ENCODE measurements at places on chromosomes 5 and 9.

GRCh38 chr9:91181541-91181940 lies 180.2 kb downstream of the AUH start:
- no peak for ATAC-seq

GRCh38 chr5:68834491-68834981 lies 259.3 kb upstream of the SLC30A5 start:
- ATAC-seq: no peak

GRCh38 chr5:31806561-31806960 lies 167.6 kb downstream of the PDZD2 start:
- ATAC-seq: no peak

DNA sequence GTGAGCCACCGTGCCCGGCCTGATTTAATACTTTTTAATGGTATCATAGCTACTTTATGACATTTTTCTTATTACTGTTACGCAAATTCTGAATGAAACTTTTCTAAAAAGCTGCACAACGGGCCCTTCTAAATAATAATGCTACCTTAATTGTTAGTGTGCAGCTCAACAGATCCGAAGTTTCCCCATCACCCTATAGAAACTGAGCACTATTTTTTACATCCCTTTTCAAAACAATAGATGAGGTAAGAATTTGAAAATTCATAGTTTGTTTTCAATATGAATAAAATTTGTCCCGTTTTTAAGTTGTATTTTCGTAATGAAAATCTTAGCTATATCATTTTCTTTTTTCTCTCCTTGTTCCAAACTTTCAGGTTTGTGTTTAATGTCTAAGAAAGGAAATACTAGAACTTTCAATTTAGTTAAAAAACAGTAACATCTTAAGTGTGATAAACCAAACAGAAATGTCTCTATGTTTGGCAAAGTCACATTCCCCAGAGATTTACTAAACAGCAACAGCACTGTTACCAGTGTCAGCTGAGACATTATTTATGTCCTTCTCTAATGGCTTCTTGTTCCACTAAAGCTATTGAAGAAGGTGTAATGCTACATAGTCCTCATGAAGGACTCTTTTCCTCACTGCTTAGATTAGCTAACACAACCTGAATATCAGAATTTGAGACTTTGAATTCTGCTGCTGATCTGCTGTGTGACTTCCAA lies 22.9 kb downstream of the KIF2A start:
- ATAC-seq: no peak

- no peak for ATAC-seq
These were observed 532.2 kb upstream of the WWC1 start for GRCh38 chr5:167759057-167759821.

- ATAC-seq: no peak
These were observed 336.6 kb upstream of the PIK3R1 start for GRCh38 chr5:67878933-67879332.

DNA sequence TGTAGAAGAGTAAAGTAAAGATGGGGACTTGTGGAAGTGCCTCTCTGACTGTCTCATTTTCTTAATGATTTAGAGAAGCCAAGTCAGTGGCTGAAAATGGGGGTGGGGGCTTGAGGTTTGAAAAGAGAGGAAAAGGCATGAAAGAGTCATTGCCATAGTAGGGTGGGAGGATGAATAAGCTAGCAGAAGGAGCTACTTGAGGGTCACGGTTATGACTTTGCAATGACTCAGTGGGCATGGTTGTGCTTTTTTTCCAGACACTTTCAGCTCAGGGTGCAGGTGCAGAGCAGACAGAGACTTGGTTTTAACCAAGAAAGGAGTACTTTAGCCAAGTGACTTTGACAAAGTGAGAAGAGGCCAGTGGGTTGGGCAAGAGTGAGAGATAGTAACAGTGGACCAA lies 117.8 kb downstream of the PTTG1 start:
- no peak for ATAC-seq

DNA sequence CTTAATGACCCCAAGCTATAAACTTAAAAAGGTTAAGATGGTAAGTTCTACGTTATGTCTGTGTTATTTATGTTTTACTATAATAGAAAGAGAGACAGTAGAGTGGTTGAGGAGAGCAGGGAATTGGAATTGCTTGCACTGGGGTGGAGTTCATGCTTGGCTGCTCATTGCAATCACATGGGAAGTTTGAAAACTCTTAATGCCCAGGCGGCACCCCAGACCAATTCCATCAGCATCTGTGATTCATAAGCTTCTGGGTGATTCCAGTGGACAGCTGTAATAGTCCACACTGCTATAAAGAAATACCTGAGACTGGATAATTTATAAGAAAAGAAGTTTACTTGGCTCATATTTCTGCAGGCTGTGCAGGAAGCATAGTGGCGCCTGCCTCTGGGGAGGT lies 323.9 kb upstream of the MSX2 start:
- no peak for ATAC-seq

DNA sequence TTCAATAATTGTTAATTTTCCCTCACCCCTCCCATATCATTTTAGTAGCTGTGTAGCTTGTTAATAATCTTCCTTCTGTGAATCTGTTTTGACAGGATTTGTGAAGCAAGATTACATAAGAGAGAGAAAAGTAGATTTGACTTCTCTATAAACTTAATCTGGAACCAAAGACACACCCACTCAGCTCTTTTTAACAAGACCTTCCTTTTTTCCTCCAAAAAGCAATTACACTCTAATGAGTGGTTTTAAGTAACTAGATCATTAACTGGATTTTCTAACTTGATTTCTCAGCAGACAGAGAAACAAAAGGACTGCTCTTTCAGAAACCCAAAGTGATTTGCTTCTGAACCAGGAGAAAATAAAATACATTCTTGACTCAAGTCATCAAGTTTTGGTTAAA lies 21.9 kb downstream of the RFK start:
- ATAC-seq: no peak

GRCh38 chr5:79849061-79849460 lies 142.0 kb downstream of the MTX3 start:
- ATAC-seq: no peak

- no peak for ATAC-seq
These were observed 98.7 kb upstream of the PALM2AKAP2 start for GRCh38 chr9:109681301-109681700.

DNA sequence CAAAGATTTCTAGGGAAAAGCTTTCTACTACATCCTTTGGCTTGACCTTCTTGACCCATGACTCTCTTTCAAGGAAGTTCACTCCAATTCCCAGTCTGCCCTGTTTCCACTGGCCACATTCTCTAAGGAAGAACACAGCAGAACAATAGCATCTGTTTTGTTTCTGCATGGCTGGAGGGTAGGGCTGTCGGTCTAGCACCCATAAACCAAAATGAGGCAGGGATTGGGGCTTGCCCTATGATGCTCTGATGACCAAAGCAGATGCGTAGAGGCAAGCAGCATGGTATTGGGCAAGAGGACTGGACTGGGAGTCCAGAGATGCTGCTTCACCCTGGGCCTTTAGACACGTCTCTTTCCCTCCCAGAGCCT lies 24.1 kb downstream of the GOLGA2 start:
- no peak for ATAC-seq

DNA sequence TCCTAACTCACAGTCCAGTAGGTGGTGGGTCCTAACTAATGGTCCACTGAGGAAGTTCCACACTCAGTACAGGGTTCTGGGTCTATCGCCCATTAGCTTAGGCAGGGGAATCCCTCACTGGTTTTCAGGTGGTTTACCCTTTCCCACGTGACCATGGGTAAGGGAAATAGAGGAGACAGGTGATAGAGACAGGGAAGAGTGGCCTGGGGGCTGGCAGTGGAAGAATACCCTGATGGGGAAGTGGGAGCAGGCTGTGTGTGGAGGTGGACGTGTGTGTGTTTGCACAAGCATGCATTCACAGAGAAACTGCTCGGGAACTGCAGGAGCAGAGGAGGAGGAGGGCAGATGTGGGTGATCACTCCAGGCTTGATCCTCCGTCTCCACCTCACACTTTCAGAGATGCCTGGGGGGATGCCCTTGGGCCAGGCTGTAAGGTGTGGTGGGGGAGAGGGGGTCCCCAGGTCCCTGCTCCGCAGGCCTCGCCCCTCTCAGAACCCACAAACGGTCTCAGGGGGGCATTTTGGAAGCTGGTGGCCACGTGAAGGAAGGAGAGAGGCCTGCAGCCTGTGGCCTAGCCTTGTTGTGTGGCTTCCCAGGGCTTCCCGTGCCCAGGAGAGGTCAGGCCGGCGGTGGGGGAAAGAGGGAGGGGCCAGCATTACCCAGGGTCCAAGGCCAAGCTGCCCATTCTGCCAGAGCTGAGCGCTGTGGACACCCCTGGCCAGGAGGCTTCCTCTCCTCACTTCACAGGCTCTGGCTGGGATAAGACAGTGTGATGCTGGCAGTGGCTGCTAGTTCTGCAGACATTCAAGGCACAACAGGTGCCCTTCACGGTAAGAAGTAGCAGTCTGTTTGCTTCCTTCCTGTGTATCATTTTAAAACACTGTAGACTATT lies 80.0 kb downstream of the OTULIN start:
- ATAC-seq: peak; percentile 68

- ATAC-seq: no peak
These were observed 59.6 kb upstream of the C5orf58 start for GRCh38 chr5:170173227-170173626.

GRCh38 chr5:2262620-2263019 lies 379.9 kb upstream of the IRX4 start:
- ATAC-seq: no peak

- ATAC-seq: peak; percentile 60
These were observed 562 bp downstream of the GSN start for GRCh38 chr9:121268598-121268850.

DNA sequence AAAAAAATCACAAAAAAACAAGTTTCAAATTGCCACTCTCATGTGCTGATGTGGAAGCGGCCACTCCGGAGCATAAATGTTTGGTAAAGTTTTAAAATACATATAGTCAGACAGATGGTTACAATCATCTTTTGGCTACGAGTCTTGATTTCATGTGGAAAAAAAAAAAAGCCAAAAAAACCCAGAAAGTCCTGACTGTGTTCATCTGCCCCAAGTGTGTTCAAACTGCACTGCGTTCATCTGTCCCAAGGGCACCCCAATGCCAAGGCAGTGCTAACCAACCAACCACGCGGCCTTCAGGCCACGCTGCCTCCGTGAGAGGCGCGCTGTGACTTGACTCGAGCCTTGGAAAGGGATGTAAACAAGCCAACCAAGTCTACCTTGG lies 127.1 kb downstream of the MYO10 start:
- ATAC-seq: no peak

- no peak for ATAC-seq
These were observed 757 bp downstream of the SAPCD2 start for GRCh38 chr9:137069508-137070091.

DNA sequence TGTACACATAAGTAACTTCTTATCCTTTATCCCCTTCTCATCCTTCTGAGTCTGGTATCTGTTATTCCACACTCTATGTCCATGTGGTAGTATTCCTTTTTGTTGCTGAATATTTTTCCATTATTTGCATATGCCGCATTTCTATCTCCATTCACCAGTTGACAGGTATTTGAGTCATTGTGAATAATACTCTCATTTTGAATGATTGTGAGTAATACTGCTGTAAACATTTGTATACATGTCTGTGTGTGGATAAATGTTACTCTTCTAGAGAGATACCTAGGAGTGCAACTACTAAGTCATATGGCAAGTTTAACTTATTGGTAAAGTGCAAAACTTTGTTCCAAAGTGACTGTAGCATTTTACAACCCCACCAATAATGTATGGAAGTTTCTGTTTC lies 15.6 kb downstream of the RIC1 start:
- ATAC-seq: no peak

DNA sequence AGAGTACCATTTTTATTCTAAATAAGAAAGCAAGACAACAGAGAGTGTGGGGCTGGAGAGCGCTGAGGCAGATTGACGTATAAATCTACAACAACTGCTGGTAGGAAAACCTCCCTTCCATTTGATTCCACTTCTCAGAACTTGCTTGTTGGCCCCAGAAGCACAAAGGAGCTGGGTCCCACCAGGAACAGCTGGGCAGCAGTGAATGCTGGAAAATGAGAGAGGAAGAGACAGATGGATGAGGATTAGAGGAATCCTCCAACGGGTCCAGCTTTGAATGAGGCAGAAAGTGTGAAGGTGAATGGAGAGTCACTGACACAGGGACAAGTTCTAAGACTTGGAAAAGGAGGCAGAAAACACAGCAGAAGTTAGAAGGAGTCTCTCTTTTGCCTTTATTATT lies 14.8 kb downstream of the TAS2R1 start:
- no peak for ATAC-seq

DNA sequence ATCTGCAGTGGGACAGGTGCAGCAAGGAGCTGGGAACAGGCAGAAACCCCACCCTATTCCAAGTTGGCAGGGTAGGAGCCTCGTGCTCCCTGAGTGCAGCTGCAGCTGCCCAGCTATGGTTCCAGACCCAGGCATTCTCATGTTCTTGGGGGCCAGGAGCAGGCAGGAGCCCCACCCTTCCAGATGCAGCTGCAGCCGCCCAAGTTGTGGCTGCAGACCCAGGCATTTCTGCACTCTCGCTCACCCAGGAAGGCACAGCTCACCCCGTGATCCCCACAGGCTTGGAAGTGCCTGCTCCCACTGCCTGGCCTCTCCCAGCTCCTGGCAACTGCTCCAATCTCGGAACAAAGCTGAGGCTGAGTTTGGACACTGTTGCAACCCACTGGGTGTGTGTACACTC lies 275.8 kb upstream of the ADRA1B start:
- no peak for ATAC-seq

DNA sequence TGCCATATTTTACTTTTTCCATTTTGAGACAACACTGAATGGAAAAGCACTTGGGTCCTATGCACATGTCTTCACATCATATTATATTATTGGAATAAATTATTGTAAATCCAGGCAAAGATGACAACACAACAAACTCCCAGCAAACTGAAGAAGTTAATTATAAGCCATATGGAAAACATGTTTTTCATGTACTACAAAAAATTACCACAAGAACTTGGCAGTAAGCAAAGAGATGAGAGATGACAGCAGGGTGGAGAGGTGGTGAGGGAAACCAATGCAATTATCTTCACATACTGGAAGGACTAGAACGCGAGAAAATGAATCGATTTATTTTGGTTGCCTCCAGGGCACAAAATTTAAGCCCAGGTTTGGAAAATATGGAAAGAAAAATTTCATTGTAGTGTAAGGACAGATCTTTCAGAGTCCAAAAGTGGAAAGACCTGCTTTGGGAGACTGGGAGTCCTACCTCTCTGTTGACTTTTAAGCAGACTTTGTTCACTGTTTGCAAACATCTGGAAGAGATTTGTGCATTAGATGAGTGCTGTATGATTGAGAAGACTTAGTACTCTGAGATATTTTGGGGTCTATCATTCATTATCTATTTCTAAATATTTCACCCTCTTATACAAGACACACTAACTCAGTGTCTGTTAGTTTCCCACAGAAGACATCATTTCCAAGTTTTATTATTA lies 138.0 kb downstream of the TMEM232 start:
- no peak for ATAC-seq
